ENCODE measurements at places on chromosomes 4 and X. TPM values are rescaled to one million over a fixed set of nuclear protein-coding genes. Genes with fewer than 3 reads are reported as not detected.

Gene PJA1
- total RNA-seq: 30.6 TPM

Gene VSIG4
- total RNA-seq: not detected

Gene SPANXN4
- total RNA-seq: not detected

Gene XAGE3
- total RNA-seq: not detected

Gene SASH3
- total RNA-seq: not detected

Gene RAB40AL
- total RNA-seq: 0.82 TPM

Gene POU4F2
- not detected for total RNA-seq

Gene XKRX
- total RNA-seq: 0.60 TPM

Gene SLC10A7
- 3.5 TPM for total RNA-seq

Gene VCX3A
- total RNA-seq: not detected

Gene RBPJ
- 91.8 TPM for total RNA-seq

Gene ARHGAP24
- total RNA-seq: 51.0 TPM

Gene MAGEA2B
- not detected for total RNA-seq

Gene GNRHR
- not detected for total RNA-seq

Gene AFM
- total RNA-seq: not detected

Gene CENPU
- total RNA-seq: 0.59 TPM

Gene UGT8
- total RNA-seq: not detected

Gene AKAP4
- total RNA-seq: not detected

Gene CFI
- 5.4 TPM for total RNA-seq

Gene SPP1
- total RNA-seq: 0.15 TPM

Gene HSPA4L
- total RNA-seq: 2.3 TPM

Gene P2RY10
- not detected for total RNA-seq

Gene CDK16
- 39.4 TPM for total RNA-seq

Gene GNL3L
- 26.8 TPM for total RNA-seq

Gene DOK7
- total RNA-seq: 0.08 TPM

Gene BEX1
- total RNA-seq: 0.47 TPM

Gene PABPC1L2B
- total RNA-seq: not detected

Gene AKAP14
- total RNA-seq: not detected

Gene SOD3
- total RNA-seq: 66.9 TPM

Gene ADH4
- not detected for total RNA-seq

Gene NFXL1
- 6.9 TPM for total RNA-seq

Gene REPS2
- total RNA-seq: 0.23 TPM

Gene DSPP
- not detected for total RNA-seq

Gene ADGRA3
- total RNA-seq: 22.1 TPM

Gene SOX3
- not detected for total RNA-seq

Gene FOXR2
- not detected for total RNA-seq
